ENCODE measurements at places on chromosomes 2 and 18. TPM values are rescaled to one million over a fixed set of nuclear protein-coding genes. Genes with fewer than 3 reads are reported as not detected.
A peak's percentile ranks its signal among the peaks of the same experiment; 100 is the strongest.

TXNDC2 gene
- not detected for total RNA-seq

MPPE1 gene
- total RNA-seq = 26.5 TPM

REG3A gene
- not detected for total RNA-seq

DSG2 gene
- total RNA-seq = 1.8 TPM

ZSWIM2 gene
- not detected for total RNA-seq

TRMT61B gene
- total RNA-seq = 11.9 TPM

C2orf76 gene
- total RNA-seq = 7.1 TPM

GALR1 gene
- not detected for total RNA-seq

CEBPZOS gene
- 78.0 TPM for total RNA-seq

ACMSD gene
- total RNA-seq = not detected

RTP5 gene
- total RNA-seq = not detected

- H3K27ac ChIP-seq = no peak overlapping the region
- no peaks in the 10 kb centered on the region for H3K36me3 ChIP-seq
- no peaks in the 10 kb centered on the region for H3K27me3 ChIP-seq
Measured at GRCh38 chr2:219350710-219351221, 18.2 kb upstream of the RESP18 start.

GRCh38 chr2:179817181-179817841, 44.1 kb downstream of the ZNF385B start:
- no peak for DNase-seq
- no peaks in the 10 kb centered on the region for H3K27me3 ChIP-seq
- no peak overlapping the region for H3K4me3 ChIP-seq
- H3K27ac ChIP-seq = no peak overlapping the region

DNA sequence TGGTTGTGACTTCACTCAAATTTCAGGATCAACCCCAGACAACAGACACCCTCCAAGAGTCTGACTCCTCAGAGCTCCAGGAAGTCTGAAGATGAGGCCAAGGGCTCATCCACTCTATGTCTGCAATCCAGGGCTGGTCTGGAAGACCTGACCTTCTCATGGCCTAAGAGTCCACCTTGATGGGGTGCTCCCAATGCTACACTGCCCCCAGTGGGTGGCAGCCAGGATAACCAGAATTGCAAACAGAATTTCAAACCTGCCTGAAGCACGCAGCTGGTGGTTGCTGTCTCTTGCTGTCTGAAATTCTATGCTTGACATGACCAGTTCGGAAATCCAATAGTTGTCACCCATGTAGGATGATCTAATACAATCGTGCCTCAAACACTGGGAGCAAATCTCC, 96.0 kb downstream of the UXS1 start:
- peaks cover 34% of the 10 kb centered on the region for H3K36me3 ChIP-seq
- no peak for DNase-seq
- H3K27ac ChIP-seq = no peak overlapping the region

DNA sequence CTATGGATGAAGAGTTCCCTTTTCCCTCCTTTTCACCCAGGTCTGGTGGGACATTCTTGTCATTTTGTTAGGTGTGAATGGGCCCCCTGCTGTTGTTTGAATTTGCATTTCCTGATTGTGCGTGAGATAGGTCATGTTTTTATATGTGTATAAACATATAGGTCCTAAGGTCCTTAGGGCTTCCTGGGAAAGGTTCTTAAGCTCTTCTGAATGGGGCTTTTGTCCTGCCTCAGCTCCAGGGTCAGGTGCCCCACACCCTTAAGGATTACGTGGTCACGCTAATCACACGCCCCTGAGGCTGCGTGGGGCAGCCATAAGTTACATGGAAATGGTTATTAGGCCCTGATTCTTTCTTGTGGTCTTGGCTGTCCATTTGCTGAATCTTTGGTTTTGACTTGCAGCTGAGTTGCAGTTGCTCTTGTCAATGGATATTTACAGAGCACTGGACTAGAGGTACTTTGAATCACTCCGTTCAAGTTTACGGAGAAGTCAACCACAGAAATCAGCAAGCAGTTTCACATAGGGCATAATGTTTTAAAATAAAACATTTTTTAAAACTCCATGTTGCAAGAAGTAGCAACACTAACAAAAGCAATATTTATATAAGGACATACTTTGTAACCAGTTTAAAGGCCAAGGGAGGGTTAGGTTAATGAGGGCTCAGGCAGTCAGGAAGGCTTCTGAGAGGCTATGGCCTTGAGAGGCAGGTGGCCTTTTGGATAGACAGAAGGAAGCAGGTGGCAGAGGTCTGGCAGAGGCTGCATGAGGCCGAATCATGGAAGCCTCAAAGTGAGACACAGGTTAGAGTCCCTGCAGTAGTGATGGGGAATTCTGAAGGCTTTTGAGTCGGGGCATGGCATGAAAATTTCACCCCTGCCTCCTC, 24.2 kb downstream of the LIPG start:
- no peaks in the 10 kb centered on the region for H3K4me1 ChIP-seq
- no peak overlapping the region for H3K27ac ChIP-seq
- no peak for DNase-seq
- no peaks in the 10 kb centered on the region for H3K36me3 ChIP-seq

- H3K4me3 ChIP-seq = no peak overlapping the region
- no peaks in the 10 kb centered on the region for H3K27me3 ChIP-seq
- H3K36me3 ChIP-seq = no peaks in the 10 kb centered on the region
- no peak overlapping the region for H3K27ac ChIP-seq
Measured at GRCh38 chr2:12316476-12316875, 400.3 kb upstream of the TRIB2 start.

- DNase-seq = no peak
- H3K4me1 ChIP-seq = no peaks in the 10 kb centered on the region
- H3K27me3 ChIP-seq = no peaks in the 10 kb centered on the region
- H3K4me3 ChIP-seq = no peak overlapping the region
- no peak overlapping the region for H3K27ac ChIP-seq
Measured at GRCh38 chr2:195596840-195597239, 60.2 kb upstream of the SLC39A10 start.

- no peak overlapping the region for H3K27ac ChIP-seq
- H3K4me3 ChIP-seq = no peak overlapping the region
- no peaks in the 10 kb centered on the region for H3K36me3 ChIP-seq
- no peaks in the 10 kb centered on the region for H3K4me1 ChIP-seq
- DNase-seq = no peak
- H3K27me3 ChIP-seq = no peaks in the 10 kb centered on the region
Measured at GRCh38 chr18:8841781-8842485, 136.6 kb downstream of the MTCL1 start.

DNA sequence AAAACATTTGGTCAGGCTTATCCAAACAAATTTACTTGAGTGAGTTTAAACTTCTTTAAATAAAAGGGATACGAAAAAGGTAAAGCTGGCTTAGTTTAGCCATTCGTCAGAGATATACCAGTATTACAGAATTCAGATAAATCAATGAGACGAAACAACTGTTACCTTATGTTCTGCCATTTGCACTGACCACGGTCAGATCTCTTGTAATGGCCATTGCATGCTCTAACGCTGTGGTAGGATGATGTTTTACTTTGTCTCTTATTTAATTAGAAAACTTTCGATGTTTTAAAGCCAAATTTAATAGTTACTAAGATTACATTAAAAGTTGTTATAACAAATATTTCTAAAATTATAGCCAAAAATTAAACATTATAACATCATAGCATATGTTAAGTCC, 1.5 kb downstream of the C18orf54 start:
- no peak overlapping the region for H3K27ac ChIP-seq
- no peaks in the 10 kb centered on the region for H3K36me3 ChIP-seq
- no peak for DNase-seq
- H3K27me3 ChIP-seq = peaks cover 16% of the 10 kb centered on the region
- peak overlapping the region; percentile 84 for H3K4me3 ChIP-seq

DNA sequence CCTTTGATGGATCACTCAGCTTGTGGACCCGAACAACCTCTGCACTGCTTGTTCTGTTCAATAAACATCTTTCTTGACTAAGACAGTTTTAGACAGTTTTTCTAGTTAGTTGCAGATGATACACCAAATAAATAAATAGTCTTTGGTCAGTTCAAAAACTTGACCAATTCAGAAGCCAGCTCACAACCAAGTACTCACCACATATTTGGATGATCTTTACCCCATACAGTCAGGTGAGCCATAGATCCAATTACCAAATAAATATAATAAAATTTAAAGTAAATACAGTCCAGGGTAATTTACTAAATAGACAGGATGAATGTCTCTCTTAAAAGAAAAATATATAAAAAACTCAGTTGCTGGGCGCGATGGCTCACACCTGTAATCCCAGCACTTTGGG, 18.2 kb downstream of the SCN3A start:
- no peaks in the 10 kb centered on the region for H3K36me3 ChIP-seq
- H3K27ac ChIP-seq = no peak overlapping the region

GRCh38 chr2:191650896-191651773, 26.8 kb upstream of the NABP1 start:
- no peak overlapping the region for H3K27ac ChIP-seq
- no peak for DNase-seq
- H3K4me3 ChIP-seq = no peak overlapping the region
- no peaks in the 10 kb centered on the region for H3K27me3 ChIP-seq
- no peaks in the 10 kb centered on the region for H3K4me1 ChIP-seq

GRCh38 chr2:240503848-240504247, 53.9 kb downstream of the ANKMY1 start:
- no peak overlapping the region for H3K27ac ChIP-seq
- no peak overlapping the region for H3K4me3 ChIP-seq
- no peak for DNase-seq
- no peaks in the 10 kb centered on the region for H3K4me1 ChIP-seq
- H3K27me3 ChIP-seq = no peaks in the 10 kb centered on the region

DNA sequence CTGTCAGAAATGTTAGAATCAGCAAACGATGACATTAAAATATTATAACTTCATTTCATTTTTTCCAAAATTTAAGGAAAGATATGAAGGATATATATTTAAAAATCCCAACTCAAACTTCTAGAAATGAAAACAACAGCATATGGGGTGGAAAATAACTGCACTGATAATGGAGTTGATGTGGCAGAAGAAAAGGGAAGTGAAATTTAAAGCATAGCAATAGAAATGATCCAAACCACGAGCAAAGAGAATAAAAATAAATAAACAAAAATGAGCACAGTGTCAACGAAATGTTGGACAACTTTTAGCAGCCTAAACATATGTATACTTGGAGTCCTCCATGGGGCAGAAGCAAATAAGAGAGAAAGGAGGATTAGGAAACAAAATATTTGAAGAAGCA, 280.2 kb downstream of the KCNJ3 start:
- H3K27ac ChIP-seq = no peak overlapping the region
- no peak overlapping the region for H3K4me3 ChIP-seq
- H3K4me1 ChIP-seq = no peaks in the 10 kb centered on the region

DNA sequence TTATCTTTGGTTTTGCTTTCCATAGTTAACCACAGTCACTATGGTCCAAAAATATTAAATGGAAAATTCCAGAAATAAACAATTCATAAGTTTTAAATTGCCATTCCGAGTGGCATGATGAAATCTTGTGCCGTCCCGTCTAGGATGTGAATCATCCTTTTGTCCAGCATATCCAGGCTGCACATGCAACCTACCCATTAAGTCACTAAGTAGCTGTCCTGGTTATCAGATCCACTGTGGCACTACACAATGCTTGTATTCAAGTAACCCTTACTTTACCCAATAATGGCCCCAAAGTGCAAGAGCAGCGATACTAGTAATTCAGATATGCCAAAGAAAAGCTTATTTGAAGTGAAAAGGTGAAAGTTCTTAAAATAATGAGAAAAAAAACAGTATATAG, 10.7 kb downstream of the USP34 start:
- DNase-seq = no peak
- H3K27me3 ChIP-seq = no peaks in the 10 kb centered on the region
- no peak overlapping the region for H3K4me3 ChIP-seq
- no peaks in the 10 kb centered on the region for H3K36me3 ChIP-seq
- H3K27ac ChIP-seq = peak overlapping the region; percentile 58
- peaks cover 60% of the 10 kb centered on the region for H3K4me1 ChIP-seq

DNA sequence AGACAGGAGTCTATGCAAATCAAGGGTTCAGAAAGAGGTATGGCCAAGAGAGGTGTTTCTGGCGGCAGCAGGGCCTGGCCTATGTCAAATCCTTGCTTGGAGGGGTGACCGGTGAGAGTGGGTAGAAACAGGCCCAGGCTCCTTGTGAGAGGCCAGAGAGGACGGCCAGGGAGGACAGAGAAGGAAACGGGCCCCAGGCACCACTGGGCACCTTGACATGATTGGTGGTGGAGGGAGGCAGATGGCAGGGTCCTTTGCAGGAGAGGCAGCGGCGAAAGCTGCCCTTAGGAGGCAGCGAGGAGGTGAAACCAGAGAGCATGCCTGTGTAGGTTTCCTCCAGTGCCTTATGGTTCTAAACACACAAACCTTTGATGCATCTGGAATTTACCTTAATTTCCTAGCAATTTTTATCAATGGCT, 6.2 kb downstream of the RAMP1 start:
- no peak overlapping the region for H3K4me3 ChIP-seq
- no peak for DNase-seq
- H3K4me1 ChIP-seq = peaks cover 55% of the 10 kb centered on the region
- peak overlapping the region; percentile 93 for H3K27ac ChIP-seq
- H3K27me3 ChIP-seq = no peaks in the 10 kb centered on the region

- no peak overlapping the region for H3K4me3 ChIP-seq
- H3K4me1 ChIP-seq = no peaks in the 10 kb centered on the region
- no peaks in the 10 kb centered on the region for H3K36me3 ChIP-seq
Measured at GRCh38 chr2:158761621-158762020, 33.5 kb upstream of the DAPL1 start.

DNA sequence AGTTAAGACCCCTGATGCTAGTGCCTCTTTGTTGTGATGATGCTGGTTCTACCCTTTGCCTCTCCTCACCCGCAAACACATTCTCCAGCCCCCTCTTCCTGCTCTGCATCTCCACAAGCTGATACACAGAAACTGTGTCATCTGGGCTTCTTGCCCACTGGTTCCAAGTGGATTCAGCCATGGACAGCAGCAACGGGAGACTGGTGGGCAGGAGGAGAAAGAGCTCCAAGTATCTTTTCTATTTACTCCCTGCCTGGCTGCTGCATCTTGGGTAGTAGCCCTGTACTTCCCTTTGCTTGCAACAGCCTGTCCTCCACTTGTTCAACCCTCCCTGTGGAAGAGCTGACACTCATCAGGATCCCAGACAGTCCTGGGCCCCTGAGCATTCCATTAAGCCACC, 655.1 kb upstream of the RAB6C start:
- H3K27me3 ChIP-seq = no peaks in the 10 kb centered on the region
- H3K36me3 ChIP-seq = no peaks in the 10 kb centered on the region
- H3K27ac ChIP-seq = no peak overlapping the region
- H3K4me1 ChIP-seq = no peaks in the 10 kb centered on the region
- DNase-seq = no peak

DNA sequence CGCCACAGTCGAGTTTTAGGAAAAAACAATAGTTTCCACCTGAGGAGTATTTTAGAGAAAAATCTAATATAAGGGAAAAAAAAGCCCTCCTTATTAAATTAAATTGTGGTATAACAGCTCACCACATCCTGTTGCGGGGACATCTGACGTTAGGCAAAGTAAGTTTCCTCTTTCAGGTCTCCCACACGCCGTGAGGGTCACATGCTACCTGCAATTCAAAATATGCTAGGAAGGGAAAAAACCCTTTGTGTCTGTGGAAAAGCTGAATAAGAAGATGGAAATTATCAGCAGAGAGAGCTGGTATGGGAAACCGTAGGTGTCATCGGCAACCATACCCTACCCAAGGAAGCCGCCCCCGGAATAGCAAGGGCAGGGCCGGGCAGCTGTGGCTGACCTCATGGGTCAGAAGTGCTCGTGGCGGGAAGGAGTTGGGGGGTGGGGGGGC, 128.0 kb downstream of the NFATC1 start:
- no peak overlapping the region for H3K27ac ChIP-seq
- no peak for DNase-seq
- no peak overlapping the region for H3K4me3 ChIP-seq
- H3K36me3 ChIP-seq = no peaks in the 10 kb centered on the region

GRCh38 chr2:19238440-19239060, 119.9 kb downstream of the OSR1 start:
- no peak for DNase-seq
- H3K27ac ChIP-seq = no peak overlapping the region
- no peaks in the 10 kb centered on the region for H3K4me1 ChIP-seq
- H3K36me3 ChIP-seq = no peaks in the 10 kb centered on the region
- no peak overlapping the region for H3K4me3 ChIP-seq
- no peaks in the 10 kb centered on the region for H3K27me3 ChIP-seq
